ENCODE measurements at places on chromosomes 4 and X. TPM values are rescaled to one million over a fixed set of nuclear protein-coding genes. Genes with fewer than 3 reads are reported as not detected.

The RAB28 gene
- total RNA-seq = 11.5 TPM

The IL13RA1 gene
- total RNA-seq = 93.0 TPM

The FRG1 gene
- 28.7 TPM for total RNA-seq

The SSX1 gene
- not detected for total RNA-seq

The PAGE4 gene
- not detected for total RNA-seq

The TTC29 gene
- not detected for total RNA-seq

The CFI gene
- 9.3 TPM for total RNA-seq

The RPA4 gene
- 0.79 TPM for total RNA-seq

The NAT8L gene
- under 0.01 TPM for total RNA-seq

The ATP8A1 gene
- total RNA-seq = 10.5 TPM

The JAKMIP1 gene
- total RNA-seq = not detected

The CLDN34 gene
- total RNA-seq = not detected

The SLC35A2 gene
- total RNA-seq = 11.9 TPM

The ADGRG2 gene
- not detected for total RNA-seq

The FAM236B gene
- not detected for total RNA-seq

The DCX gene
- total RNA-seq = not detected

The DDX3X gene
- total RNA-seq = 185 TPM

The ASMT gene
- total RNA-seq = not detected

The FAM184B gene
- total RNA-seq = not detected

The RHOXF1 gene
- not detected for total RNA-seq

The GAGE12E gene
- not detected for total RNA-seq

The IDS gene
- 55.0 TPM for total RNA-seq

The MSANTD1 gene
- total RNA-seq = 0.56 TPM

All from aortic smooth muscle cell (primary cell).